ENCODE measurements at places on chromosomes 6 and 20.

DNA sequence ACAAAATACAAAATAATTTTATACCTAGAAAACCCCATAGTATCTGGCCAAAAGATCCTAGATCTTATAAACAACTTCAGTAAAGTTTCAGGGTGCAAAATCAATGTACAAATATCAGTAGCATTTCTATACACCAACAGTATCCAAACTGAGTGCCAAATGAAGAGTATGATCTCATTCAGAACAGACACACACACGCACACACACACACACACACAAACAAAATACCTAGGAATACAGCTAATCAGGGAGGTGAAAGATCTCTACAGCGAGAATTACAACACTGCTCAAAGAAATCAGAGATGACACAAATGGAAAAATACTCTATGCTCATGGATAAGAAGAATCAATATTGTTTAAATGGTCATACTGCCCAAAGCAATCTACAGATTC lies 49.2 kb downstream of the TOMM6 start:
- peak; percentile 19 for DNase-seq

DNA sequence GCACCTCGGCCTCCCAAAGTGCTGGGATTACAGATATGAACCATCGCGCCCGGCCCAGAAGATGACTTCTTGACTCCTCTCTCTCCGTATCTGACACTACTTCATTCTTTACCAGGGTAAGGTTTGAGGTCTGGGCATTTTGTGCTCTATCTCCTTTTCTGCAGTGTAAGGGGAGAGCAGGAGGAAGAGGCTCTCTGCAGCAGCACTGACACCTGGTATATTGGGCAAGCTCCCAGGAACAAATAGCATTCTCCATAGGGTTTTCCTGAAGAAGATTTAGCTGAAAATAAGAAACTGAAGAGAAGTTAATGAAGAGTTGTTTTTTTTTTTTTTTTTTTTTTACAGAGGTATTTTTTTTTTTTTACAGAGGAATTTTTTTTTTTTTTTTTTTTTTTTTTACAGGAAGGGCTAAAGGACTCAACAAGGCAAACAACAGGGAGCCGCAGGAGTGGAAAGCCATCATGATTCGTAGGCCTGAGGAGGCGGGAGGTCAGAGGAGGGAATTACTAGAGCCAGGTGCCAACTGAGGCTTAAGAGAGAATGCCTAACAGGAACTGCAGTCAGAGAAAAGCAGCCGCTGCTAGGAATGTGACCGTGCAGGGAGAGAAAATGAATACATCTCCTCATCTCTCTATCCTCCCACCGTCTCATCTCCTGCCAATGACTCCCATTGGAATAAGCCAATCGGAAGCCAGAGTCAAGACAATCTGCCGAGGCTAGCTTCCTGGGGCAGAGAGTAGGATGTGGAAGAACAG lies 34.7 kb upstream of the ADGRF4 start:
- no peak for DNase-seq

- DNase-seq = no peak
Observed at GRCh38 chr20:50223039-50224005, 32.7 kb downstream of the CEBPB start.

- DNase-seq = no peak
Observed at GRCh38 chr6:42010185-42010891, 40.0 kb upstream of the TAF8 start.

DNA sequence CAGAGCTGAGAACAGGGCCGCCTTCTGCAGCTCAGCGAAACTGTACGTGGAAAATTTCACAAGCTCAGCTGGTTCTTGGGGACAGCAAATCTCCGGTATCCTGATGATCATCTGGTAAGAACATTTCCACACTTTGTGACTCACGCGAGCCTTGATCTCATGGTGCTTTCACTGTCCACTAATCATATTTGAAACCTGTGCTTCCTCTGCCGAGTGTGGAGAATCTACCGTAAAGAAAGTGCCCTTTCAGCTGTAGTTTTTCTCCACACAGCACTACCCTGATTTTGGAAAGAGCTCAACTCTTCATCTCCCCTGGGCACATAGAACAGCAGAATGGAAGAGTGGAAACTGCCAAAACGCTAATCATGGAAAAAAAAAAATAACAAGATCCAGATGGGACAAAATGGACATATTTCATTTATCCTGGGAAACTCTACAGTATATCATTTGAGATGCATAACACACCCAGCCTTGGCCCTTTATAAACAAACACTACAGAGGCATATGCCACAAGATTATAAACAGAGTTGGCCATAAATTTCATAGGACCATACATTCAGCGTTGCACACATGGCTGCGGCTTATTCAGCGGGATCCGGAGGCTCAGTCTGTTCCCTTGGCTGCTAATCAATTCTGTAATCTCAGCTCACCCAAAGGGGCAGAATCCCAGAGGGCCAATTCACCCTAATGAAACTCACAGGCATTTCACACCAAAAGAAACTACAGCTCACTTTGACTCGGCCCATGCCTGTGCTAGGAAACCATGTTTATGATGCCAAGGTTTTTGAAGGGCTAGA lies 434.5 kb downstream of the HDGFL1 start:
- peak; percentile 90 for DNase-seq

- DNase-seq = peak; percentile 59
Observed at GRCh38 chr6:26550250-26550993, 12.3 kb downstream of the HMGN4 start.

GRCh38 chr6:5159162-5159561 lies 74.0 kb downstream of the PPP1R3G start:
- DNase-seq = no peak

DNA sequence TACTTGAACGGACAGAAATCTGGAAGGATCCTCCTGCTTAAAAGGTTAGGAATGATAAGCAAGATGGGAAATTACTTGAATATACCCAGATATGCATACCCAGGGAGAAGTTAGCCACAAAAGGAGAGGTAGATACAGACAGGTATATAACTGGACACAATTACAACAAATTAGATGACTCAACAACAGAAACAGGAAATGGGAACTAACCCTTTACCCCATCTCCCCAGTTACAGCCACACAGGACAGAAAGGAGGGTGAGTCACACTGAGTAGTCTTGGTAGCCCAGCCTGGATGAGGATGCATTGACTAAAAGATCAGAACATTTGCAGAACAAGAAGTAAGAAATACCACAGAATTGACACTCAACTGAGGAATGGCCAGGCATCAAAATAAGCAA lies 61.2 kb downstream of the C6orf52 start:
- peak; percentile 36 for DNase-seq

GRCh38 chr20:20548527-20549266 lies 163.7 kb downstream of the RALGAPA2 start:
- DNase-seq = no peak

- peak; percentile 58 for DNase-seq
Observed at GRCh38 chr6:5746053-5746758, 260.5 kb downstream of the NRN1 start.

- no peak for DNase-seq
Observed at GRCh38 chr6:162307865-162308264, 419.7 kb downstream of the PRKN start.

DNA sequence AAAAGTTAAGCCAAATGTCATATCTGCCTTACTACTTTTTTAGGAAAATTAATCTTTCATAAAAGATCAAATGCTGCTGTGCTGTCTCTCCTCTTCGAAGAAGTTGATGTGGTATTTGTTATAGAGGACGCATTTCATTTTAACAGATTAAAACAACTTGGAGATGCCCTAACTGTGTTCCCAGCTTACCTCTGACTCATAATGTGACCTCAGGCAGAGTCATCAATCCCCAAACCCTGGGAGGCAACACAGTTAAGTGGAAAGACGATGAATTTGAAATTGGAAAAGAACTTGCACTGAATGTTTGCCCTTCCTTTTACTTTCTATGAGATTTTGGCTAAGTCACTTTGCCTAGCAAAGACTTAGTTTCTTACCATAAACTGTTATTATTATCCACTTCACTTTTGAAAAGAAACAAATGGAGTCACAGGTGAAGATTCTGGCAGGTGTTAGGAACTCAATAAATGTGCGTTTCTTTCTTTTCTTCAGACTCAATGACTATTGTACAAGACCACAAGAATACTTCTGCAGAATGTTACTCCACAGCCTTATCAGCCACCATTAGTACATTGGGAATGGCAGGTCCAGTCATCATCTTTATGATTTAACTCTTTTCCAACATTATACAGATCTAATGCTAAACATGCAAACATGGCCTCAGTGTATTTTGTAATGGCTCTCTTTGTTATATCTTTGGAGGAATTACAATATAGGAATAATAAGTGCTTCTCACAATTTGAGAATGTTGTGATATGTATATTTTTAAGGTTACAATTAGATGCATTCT lies 102.6 kb downstream of the COL21A1 start:
- DNase-seq = peak; percentile 75

- DNase-seq = peak; percentile 96
Observed at GRCh38 chr6:100464903-100465700, at the start of gene SIM1. TSS of gene SIM1 (minus strand) at chr6:100464921. CDS start at chr6:100463468, 1,453 bp downstream.

GRCh38 chr6:1950631-1951030 lies 294.8 kb downstream of the GMDS start:
- DNase-seq = no peak

DNA sequence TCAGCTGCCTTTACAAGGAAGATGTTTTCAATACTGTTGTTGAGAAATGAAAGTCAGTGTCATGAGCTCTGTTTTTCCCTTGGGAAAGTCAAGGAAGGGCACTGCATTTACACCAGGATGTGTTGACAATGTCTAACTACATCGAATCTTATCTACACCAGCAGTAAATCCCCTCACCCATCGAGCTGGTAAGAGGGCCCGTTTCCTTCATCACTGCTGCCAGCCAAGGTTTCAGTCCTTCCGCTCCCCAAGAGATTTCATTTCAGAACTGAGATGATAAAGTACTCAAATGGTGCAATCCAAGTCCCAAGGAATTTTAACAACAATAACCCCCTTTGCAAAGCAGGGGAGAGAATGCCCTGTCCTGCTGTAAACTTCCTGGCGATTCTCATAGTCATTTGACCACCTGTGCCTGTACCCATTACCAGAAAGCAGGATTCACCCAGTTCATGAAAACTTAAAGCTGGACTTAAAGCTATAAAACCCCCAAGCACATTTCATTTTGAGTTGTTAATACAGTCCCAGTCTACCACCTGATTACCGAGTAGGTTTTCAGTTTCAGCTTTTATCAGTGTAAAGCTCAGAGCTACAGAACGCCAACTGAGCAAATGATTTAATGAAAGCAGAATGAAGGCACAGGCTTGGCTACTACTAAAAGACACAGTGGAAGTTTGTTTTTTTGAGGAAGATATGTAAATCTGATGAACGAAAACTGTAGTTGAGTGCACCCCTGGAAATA lies 122.5 kb upstream of the TAB2 start:
- no peak for DNase-seq

DNA sequence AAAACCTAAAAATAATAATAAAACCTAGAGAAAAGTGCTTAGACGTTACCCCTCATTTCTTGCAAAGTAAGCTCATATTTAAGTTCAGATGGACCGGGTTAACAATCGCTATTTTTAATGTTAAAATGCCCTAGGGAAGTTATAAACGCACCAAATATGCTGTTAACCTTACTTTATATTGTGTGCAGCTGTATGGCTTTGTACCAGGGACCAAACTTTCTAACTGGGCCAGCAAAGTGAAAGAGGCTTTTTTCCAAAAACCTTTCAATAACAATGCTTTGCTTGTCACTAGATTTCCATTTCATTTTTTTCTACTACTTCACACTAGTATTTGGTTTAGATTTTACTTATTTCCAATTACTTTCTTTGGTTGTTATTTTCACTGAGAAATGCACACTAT lies 248.5 kb downstream of the FOXC1 start:
- peak; percentile 21 for DNase-seq

GRCh38 chr20:35954907-35955251 lies 577 bp upstream of the SCAND1 start:
- peak; percentile 24 for DNase-seq

GRCh38 chr6:101391772-101392585 lies 1.5 kb upstream of the GRIK2 start:
- DNase-seq = peak; percentile 5

GRCh38 chr20:42649748-42650147 lies 540.0 kb downstream of the PTPRT start:
- DNase-seq = no peak

- DNase-seq = no peak
Observed at GRCh38 chr20:32510601-32511357, 74.4 kb downstream of the NOL4L start.

DNA sequence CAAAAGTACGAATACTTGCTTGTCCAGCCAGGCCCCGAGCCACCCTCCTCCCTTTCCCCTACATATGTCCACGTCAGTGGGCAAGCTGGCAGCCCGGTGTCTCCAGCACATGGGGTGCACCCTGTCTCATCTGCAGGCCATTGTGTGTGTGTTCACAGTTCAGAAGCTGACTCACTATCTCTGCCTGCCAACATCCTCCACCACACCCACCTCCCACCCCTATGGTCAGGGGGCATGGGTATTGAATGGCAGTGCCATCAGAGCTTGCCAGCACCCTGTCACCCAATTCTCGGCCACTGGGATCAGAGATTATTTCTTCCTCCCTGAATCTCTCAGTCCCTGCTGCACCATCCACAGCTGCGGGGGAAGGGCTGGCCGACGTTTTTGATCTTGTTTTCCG lies 195.7 kb downstream of the FARS2 start:
- no peak for DNase-seq

GRCh38 chr6:113271437-113271836 lies 585.7 kb upstream of the MARCKS start:
- peak; percentile 77 for DNase-seq

- no peak for DNase-seq
Observed at GRCh38 chr6:87430499-87430898, 22.7 kb downstream of the CFAP206 start.

GRCh38 chr6:107202876-107203468 lies 87.7 kb upstream of the BEND3 start:
- no peak for DNase-seq

- DNase-seq = no peak
Observed at GRCh38 chr6:157158456-157158855, 164.9 kb downstream of the TMEM242 start.

DNA sequence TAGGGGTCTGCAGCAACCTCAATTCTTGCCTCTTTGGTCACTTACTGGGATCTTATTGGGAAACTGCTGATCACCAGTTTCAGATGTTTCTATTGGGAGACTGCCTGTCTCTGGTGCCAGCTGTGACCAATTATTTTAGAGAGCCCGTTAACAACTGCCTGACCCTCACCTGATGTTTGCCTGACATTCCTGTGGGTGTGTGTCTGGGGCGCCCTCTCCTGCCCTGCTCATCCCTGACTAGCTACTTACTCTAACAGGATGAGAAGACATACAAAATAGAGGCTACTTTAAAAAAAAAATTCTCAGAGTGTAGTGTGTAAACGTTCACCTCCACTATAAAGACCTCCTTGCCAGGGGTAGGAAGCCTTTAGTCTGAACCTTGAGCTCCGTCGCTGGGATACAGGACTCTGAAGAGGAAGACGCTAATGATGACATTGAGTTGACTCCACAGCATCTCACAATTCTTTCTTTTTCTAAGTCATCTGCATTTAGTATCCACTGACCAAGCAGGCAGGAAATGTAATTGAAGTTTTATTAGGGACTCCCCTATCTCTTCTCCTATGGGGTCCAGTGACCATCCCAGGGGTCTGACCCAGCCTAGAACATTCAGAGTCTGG lies 54.6 kb upstream of the DDR1 start:
- DNase-seq = no peak

GRCh38 chr6:133893946-133894345 lies 5.0 kb downstream of the TCF21 start:
- no peak for DNase-seq

DNA sequence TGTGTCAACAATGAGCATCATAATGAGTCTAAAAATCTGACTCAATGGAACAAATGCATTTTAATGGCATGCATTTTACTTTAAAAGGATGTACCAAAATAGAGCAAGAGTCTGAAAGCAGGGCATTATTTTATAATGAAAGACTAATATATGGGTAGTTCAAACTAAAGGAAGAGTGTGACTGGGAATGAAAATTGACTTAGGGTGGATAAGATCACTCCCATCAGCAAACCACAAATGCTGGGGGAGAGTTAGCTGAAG lies 114.7 kb downstream of the SOX4 start:
- no peak for DNase-seq

GRCh38 chr6:35023091-35024000 lies 117.8 kb downstream of the TCP11 start:
- DNase-seq = no peak
